Kasumi-1 (cell line): ENCODE measurements at places on chromosomes 4 and X.

DNA sequence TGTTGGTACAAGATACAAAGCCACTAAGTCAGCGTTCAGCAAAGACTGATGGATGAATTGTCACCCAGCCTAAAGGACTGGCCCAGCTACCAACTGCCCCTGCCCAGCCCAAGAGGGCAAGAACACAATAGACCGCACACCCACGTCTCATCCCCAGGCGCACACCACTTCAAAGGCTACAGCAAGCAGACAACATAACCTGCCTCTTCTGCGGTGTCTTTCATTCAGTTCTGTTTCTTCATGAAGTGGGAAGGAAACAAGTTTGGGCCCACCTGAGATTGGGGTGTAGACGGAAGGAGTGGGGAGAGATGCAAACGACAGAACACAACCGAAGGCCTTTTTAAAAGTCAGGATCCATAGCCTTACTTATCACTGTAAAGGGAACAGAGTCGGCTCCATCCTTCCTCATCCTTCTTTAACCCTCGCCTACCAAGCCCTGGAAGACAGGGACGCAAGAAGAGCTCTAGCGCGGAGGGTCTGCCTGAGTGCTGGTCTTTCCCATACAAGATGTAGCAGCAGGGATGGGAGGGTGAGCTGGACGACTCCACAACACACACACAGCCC is 691 bp downstream of the SCARB2 start:
- peak; percentile 49 for DNase-seq

- no peak for DNase-seq
Observed at GRCh38 chrX:7635604-7636003, 207.4 kb upstream of the VCX start.

DNA sequence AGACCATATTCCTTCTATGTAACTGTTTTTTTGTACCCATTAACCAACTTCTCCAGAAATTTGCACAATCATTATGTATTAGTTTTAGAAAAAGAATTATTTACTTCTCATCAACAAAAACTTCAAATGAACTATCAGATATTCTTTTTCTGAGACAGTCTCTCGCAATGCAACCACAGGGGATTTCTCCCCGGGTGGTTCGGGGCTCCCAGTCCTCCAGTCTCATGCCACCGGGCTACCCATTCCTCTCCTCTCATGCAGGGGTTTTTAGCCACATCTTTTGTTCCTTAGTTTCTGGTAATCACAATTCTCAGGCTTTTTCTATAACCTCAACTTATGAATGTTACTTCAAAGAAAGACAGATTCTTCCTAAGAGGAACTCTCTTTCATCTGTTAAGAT is 46.6 kb upstream of the CLNK start:
- DNase-seq: no peak

DNA sequence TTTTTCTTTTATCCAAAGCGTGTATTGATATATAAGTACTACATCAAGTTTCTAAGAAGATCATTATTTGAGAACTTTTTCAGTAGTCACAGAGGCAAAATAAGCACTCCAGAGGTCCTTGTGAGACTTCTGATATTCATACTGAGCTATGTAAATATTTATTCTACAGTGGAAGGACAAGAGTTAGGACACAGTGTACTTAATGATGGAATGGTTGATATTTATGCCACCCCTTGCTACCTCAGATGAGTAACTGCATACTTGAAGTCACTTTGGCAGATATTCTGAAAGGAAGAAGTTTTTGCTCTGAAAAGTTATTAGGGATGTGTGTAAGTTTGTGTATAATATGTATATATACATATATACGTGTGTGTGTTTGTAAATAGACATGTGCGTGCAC is 30.3 kb downstream of the MAGEA1 start:
- DNase-seq: no peak

DNA sequence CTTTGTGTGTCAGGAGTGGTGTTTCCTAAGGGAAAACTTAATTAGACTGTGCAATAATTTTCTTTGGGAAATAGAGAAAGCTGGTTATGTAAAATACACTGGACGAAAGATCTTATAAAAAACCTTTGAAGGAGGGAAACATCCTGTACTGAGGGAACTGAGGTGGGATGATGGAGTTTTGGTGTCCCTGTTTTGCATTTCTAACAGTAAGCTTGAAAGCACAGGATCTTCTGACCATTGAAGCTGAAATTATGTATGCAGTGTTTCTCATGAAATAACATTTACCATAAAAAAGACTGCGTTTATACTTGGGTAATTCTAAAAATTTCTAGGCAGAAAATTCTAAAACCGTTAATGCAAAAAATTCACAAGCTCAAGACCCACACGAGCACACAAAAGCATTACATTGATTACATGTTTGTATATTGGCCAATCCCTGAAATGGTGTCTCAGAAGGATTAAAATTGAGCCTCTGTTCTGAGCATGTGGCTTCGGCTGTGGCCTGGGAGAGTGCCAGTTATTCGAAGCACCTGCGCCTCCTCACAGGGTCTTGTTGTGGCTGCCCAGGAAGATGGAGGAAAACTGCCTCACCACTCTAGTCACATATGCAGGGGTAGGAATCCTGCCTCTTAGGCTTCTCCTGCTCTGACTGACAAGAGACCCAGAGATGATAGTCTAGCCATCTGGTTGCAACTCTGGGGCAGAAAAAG is 49.5 kb downstream of the JADE3 start:
- DNase-seq: no peak

- peak; percentile 22 for DNase-seq
Observed at GRCh38 chr4:73541251-73541650, 59.7 kb downstream of the AFM start.

- DNase-seq: no peak
Observed at GRCh38 chr4:162836773-162837172, 329.9 kb downstream of the NAF1 start.

DNA sequence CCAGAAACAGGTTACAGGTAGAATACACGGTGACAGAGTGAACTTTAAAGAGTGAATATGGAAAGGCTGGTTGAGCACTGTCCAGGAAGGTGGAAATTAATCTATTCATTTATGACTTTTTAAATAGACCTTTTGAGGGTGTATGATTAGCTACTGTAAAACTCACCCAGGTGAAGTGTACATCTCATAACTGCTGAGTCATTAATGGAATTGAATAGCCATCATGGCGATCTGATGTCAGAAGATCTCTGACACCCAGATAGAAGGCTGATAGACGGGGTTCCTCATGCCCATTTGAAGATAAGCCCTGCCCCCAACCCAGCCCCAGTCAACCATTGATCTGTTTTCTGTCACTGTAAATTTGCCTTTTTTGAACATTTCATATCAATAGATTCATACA is 84.0 kb downstream of the PRSS12 start:
- no peak for DNase-seq
